ENCODE measurements at places on chromosomes 1 and 21.

GRCh38 chr21:21188513-21189195 is 190.4 kb downstream of the NCAM2 start:
- no peak overlapping the region for H3K27ac ChIP-seq
- H3K4me1 ChIP-seq = peaks cover 10% of the 10 kb centered on the region
- DNase-seq = no peak
- H3K36me3 ChIP-seq = no peaks in the 10 kb centered on the region
- no peak overlapping the region for H3K4me3 ChIP-seq

DNA sequence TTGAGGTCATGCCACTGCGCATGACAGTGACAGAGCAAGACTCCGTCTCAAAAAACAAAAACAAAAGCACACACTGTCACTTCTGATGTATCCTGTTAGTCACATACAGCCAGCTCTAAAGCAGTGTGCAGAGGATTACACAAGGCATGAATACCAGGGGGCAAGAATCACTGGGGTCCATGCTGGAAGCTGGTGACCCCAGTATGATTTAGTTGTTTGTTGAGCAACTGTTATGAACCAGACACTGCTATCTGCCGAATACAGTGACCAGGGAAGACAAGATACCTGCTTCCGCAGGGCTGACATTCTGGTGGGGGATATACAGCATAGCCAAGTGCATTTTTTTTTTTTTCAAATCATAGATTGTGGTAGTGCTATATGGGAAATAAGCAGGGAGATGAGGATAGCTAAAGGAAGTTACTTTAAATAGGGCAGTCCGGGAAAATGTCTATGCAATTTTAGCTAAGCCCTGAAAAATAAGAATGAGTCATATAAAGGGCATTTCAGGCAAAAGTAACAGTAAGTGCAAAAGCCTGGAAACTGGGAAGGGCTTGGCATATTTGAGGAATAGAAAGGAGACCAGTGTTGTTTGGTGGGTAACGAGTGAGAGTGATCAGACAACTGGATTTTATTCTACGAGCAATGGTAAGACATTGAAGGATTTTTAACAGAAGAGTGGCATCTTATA is 69.7 kb downstream of the ADSS2 start:
- no peak overlapping the region for H3K27ac ChIP-seq
- H3K4me3 ChIP-seq = no peak overlapping the region
- H3K4me1 ChIP-seq = no peaks in the 10 kb centered on the region
- DNase-seq = no peak

DNA sequence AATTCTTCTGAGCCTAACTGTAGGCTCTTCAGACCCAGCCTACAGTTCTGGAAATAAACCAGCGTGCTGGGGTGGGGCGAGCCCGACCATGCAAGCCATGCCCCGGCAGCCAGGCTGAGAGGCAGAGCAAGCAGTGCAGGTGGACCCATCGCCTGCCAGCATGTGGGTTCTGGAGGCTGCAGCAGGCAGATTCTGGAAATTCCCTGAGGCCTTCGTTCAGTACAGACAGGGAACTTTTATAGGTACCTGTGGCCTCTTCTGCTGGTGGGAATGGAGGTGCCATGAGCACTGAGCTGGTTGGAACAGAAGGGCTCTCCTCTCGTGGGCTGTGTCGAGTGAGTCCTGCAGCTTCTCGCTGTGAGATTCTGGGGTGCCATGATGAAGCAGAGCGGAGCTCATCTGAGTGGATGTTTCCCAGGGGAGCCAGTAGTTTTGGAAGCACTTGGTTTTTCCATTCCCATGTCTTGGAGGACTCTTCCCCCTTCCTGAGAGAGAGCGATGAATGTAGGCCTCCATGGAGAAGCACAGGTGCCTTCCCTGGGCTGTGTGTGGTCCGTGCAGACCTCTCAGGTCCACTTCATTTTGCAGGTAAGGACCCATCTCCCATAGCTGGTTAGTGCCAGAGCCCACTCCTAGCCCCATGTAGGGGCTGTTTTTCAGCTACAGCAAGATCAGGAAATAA is 94.1 kb downstream of the PCBP3 start:
- no peaks in the 10 kb centered on the region for H3K36me3 ChIP-seq
- H3K4me3 ChIP-seq = no peak overlapping the region
- no peak overlapping the region for H3K27ac ChIP-seq
- DNase-seq = no peak
- H3K27me3 ChIP-seq = no peaks in the 10 kb centered on the region

GRCh38 chr1:154741741-154742495 is 128.2 kb downstream of the KCNN3 start:
- peaks cover 55% of the 10 kb centered on the region for H3K4me1 ChIP-seq
- H3K27me3 ChIP-seq = peaks cover 10% of the 10 kb centered on the region
- H3K36me3 ChIP-seq = peaks cover 2% of the 10 kb centered on the region
- no peak overlapping the region for H3K27ac ChIP-seq
- DNase-seq = no peak

- H3K36me3 ChIP-seq = no peaks in the 10 kb centered on the region
- peaks cover 3% of the 10 kb centered on the region for H3K27me3 ChIP-seq
- H3K4me3 ChIP-seq = no peak overlapping the region
- DNase-seq = no peak
- H3K4me1 ChIP-seq = no peaks in the 10 kb centered on the region
- no peak overlapping the region for H3K27ac ChIP-seq
These were observed 5.2 kb upstream of the HSD3B2 start for GRCh38 chr1:119409731-119410130.

DNA sequence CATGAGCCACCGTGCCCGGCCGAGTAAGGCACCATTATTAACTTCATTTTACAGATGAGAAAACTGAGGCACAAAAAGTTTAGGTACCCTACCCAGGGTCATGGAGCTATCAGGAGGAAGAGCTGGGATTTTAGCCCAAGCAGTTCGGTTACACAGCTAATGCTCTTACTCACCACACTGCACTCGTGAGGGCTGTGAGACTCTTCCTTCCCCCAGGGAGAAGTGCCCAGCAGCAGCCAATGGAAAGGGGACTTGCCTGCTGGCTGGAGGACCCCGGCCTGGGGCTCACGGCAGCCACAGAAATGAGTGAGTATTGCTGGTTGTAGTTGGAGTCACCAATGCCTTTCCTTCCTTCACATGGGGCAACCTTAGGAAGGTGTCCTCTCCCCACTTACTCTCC is 5.2 kb upstream of the CSF1 start:
- H3K4me1 ChIP-seq = peaks cover 50% of the 10 kb centered on the region
- H3K27me3 ChIP-seq = no peaks in the 10 kb centered on the region
- no peak for DNase-seq

Measured in T-helper 2 cell treated with Interferon-gamma antibody and Interleukin-4, amounts not matched to agents 5 μg/mL and 100 μg/mL, for 36 hours (primary cell).